Adipocyte (in vitro differentiated cells): ENCODE measurements at places on chromosomes 4 and X.
A peak's percentile ranks its signal among the peaks of the same experiment; 100 is the strongest.

DNA sequence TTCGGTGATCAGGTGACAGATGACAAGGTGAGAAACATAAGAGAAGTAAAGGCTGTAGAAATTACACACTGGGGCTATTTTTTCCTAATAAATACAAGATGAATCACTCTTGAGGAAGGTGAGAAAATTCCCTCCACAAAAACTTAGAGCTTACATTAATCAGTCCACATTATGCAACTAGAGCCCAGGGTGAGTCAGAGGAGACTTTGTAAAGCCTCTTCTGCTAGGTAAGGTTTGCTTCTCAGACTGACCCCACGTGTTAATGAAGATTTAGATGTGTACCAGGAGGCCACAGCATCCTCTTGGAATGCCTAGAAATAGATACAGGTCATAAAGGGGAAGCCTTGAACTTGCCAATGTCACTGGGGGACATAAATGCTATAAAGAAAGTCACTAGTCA, 396.0 kb upstream of the SMIM31 start:
- no peak for DNase-seq

DNA sequence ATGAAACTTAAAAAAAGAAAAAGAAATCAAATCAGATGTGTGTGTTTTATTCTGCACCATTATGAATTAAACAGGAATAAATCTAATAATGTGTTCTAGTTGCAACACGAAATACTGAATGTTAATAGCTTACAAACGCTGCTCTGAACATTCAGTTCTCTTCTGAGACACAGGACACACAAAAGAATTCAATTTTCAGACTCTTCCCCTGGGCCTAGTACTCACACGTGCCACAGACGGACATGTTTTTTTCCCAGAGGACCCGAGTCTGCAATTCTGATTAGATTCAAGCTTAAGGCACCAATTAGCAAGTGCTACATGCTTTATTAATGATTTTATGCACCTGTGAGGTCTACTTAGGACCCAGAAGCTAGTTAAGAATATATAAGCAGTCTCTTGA, 20.5 kb downstream of the C4orf54 start:
- DNase-seq = no peak

- no peak for DNase-seq
Observed at GRCh38 chr4:38177641-38178391, 217.6 kb downstream of the PTTG2 start.

DNA sequence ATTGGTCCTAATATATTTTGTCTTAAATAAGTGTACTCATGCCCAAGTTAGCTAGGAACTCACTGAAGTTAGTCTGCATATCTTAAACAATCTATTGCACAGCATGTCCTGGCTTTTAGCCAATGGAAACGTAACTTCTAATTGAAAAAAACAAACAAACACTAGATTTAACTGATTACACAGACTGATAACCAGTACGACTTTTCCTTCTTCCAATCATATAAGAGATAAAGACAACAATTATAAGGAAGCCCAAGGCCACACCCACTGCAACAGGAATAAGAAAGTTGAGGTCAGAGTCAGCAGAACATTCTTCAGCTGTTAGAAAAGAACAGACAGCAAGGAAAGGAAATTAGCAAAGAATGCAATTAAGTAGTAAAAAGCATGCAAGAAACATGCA, 40.8 kb downstream of the LAMP2 start:
- DNase-seq = peak; percentile 42

DNA sequence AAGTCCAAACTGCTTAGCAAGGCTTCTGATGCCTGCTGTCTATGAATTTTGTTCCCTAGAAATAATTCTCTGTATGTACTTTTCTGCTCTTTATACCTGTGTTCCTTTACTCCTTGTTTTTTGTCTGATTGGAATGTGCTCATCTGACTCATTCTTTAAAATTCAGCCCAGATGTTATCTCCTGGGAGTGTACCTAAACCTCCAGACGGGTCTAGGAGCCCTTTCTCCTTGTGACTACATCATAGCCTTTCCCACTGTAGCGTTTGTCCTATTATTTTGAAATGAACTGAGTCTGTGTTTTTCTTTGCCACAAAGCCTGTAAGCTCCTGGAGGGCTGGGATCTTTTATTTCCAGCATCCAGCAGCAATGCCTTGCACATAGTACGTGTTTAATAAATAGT, 26.3 kb downstream of the POLA1 start:
- no peak for DNase-seq

DNA sequence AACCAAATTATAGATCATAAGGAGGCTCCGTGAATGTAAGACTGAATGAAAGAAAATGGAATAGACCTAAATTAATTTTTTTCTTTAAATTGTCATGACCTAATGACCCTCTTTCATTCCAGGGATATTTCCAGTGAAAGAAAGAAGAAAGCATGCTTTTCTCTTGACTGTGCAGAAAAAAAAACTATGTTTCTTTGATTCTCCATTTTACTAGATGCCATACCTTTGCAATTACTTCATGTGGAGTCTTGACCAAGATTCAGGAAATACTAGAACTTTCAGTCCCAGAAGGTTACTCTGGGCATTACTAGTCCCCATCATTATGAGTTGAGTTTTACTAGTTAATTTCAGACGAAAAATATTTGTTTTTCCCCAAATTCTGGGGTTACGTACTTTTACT, 6.4 kb upstream of the COMMD8 start:
- peak; percentile 41 for DNase-seq

- peak; percentile 10 for DNase-seq
Observed at GRCh38 chrX:12013211-12013618, 125.1 kb upstream of the FRMPD4 start.

DNA sequence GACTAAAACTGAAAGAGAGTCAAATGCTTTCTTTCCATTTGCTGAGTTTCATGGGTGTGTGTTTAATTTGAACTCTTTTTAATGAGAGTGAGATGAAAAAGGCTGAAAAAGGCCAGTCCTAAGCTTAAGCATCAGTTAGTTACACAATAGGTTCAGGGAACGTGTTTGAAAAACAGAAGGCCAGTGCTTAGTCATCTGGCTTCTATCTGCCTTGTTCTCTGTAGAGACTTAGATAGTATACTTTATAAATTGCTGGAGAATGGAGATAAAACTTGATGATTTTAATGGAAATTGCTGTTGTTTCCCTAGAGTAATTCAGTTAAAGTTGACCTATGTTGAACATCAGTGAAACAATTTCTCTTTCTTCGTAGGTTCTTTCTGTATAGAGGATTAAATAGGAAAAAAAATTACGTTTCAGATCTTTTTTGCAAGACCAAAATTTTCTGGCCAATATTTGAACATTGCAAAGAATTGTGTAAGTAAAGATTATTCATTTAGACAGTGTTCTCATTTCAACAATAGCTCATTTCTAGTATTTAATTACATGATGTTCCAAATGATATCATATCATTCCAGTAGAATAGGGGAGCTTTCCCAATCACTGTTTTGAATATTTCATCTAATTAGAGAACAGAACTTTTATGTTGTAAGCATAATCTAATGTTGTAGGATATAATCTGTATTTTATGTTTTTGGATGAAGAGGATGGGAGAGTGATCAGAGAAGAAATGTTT, 1088.8 kb downstream of the ADGRL3 start:
- peak; percentile 62 for DNase-seq

DNA sequence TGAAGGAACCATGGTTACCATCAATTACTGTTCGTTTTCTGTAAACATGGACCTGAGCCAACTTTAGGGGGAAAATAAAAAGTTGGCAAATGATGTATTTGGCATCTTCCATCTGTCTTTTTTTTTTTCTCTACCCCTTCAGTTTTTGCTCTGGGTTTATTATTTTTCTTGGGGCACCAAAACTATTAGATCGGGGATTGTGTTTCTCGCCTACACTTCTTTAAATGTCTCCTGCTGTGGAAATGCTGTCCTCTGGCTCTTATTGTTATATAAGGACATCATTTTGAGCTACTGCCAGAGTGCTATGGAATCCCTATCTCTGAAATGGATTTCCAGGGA, 234.0 kb upstream of the SLIT2 start:
- DNase-seq = no peak

- DNase-seq = peak; percentile 41
Observed at GRCh38 chrX:34893741-34894140, 48.9 kb upstream of the FAM47B start.

GRCh38 chr4:38489011-38489861, 174.8 kb upstream of the KLF3 start:
- peak; percentile 31 for DNase-seq
